Activated T-cell treated with anti-CD3 and anti-CD28 coated beads, Interleukin-2, amount 50 U/mL, for 48 hours (primary cell): ENCODE measurements at places on chromosomes 2 and 18.

GRCh38 chr18:48066225-48066652 is 135.8 kb upstream of the SMAD2 start:
- DNase-seq: no peak

- DNase-seq: no peak
These were observed 258.9 kb downstream of the DCC start for GRCh38 chr18:52598921-52599320.

GRCh38 chr2:190637903-190638618 is 10.8 kb upstream of the NAB1 start:
- no peak for DNase-seq

DNA sequence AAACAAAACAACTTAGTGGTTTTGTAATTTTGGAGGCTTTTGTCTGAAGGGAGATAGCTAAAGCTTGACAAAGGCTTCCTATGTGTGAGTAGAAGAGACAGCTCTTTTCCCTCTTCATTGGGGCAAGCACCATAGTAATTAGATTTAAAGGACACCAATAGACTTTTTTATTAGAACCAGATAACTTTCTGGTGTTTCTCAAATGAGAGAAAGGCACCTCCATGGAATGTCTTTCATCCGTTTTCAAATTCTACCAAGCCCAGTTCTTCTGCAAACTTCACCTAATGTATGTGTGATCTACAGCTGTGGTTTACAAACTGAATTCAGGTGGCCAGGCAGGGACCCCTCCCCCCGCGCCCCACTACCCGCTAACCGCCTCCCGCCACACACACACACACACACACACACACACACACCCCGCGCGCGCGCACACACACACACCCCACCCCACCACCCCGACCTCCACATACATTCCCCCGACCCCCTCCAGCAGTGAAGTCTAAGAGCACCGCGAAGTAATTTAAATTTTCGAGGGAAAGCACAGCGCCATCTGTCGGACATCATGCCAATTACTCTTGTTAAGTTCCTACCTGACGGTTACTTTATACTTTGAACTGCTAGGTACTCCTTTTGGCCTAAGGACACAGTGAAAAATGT is 31.6 kb upstream of the PPP1R1C start:
- DNase-seq: peak; percentile 70

DNA sequence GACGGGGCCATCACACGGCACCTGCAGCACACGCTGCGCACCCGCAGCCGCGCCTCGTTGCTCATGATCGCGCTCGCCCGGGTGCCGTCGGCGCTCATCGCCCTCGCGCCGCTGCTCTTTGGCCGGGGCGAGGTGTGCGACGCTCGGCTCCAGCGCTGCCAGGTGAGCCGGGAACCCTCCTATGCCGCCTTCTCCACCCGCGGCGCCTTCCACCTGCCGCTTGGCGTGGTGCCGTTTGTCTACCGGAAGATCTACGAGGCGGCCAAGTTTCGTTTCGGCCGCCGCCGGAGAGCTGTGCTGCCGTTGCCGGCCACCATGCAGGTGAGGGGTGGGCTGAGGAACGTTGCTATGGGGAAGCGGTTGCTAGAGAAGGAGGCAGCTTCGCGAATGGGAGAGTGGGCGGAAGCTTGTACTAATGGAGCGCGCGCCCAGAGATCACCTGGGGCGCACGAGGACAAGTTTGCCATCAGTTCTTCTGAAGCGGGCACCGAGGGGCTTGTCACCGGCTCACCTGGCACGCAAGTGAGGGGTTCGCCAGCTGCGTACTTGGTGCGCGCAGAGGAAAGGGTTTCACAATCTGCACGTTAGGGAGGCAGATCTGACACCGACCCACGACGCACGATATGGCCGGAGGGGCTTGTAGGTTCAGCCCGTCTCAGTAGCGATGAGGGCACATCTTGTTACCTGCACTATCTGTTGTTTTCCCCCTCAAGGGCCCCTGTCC is 45.6 kb downstream of the DDX18 start:
- no peak for DNase-seq

DNA sequence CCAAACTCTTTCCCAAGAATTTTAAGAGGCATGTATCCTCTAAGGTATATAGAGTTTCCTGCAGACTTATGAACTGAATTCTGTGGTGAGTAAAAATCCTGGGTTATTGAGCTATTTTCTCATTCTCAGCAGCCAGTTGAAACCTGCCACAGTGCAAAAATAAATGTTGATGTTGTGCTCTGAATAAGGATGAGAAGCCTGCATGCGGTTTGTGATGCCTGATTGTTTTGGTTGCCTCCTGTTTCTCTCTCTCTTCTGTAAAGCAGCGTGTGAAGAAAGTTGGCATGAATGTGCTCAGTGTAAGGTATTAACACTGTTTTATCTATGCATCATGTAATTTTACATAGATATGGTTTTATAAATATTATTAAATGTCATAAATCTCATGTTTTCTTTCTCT is 452.6 kb downstream of the CDH2 start:
- no peak for DNase-seq

DNA sequence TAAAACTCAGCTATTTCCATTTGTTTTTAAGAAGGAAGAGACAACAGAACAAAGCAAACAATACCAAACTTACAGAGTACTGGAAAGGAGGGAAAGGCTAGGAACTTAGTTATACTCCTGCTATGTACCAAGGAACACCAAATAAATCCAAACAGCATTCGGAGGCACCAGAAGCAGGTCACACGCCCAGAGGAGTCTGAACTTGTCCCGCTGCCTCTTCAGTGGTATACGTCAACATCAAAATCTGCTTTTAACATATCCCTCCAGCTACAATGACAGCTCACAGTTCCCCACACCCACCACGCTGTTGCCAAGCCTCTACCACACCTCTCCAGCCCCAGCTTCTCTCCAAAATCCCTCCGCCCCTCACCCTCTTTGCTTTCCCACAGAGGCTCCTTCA is 17.3 kb downstream of the C2orf76 start:
- DNase-seq: no peak
